ENCODE measurements at places on chromosomes 1 and 21.

- DNase-seq: no peak
Observed at GRCh38 chr1:212118167-212118871, 82.8 kb downstream of the DTL start.

GRCh38 chr21:17576080-17576835 is 36.4 kb downstream of the BTG3 start:
- peak; percentile 92 for DNase-seq

GRCh38 chr1:63466181-63466580 is 56.8 kb downstream of the ITGB3BP start:
- DNase-seq: no peak

- DNase-seq: peak; percentile 70
Observed at GRCh38 chr1:56375326-56375804, 204.0 kb downstream of the PLPP3 start.

DNA sequence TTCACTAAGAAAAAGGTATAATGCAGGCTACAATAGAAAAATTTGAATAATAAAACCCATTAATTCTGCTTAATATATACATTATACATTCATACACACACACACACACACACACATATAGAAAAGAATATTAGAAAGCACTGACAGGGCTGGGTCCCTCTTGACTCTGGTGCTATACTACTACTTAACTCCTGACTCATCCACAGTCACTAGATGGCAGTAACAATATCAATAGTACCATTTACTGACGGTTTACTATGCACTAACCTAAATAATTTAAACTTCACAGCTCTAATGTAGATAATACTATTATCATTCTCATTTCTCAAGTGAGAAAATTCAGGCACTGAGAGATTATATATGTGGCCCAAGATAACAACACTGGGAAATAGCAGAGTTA is 87.5 kb downstream of the COP1 start:
- DNase-seq: no peak

DNA sequence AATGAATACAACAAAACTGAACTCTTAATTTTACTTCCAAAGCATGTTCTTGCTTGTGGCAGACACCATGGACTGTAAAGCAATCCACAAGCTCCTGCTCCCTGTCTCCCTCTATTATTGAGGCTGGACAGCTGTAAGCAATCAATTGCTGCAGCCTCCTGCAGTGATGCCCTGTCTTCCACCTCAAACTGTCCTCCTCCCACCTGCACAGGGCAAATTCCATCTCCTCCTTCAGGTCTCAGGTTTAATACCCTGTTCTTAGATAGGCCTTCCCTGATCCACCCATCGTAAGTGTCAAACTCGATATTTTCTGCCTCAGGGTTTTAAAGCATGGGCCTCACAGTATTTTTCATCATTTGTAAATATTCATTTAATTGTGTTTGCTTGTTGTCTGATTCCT is 81.8 kb downstream of the LYST start:
- DNase-seq: no peak

- DNase-seq: no peak
Observed at GRCh38 chr1:2224170-2224584, 3.9 kb upstream of the SKI start.

DNA sequence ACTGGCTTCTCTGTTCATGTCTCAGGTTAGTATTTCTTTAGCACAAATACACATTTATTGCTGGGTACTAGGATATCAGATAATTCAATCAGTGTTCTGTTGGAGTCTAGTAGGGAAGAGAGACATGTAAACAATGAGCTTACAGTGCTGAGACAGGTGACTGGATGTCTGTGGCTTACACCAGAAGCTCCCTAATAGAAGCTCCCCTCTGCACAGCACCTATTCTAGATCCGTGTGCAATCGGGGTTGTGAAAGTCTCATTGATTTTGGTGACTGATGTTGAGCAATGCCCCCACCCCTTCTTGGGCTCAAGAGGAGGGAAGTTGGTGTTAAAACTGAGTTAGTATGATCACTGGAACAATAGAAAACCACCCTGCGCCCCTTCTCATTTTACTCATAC is 279.2 kb downstream of the RPS6KC1 start:
- no peak for DNase-seq

- DNase-seq: no peak
Observed at GRCh38 chr21:34992180-34992579, 56.9 kb downstream of the RUNX1 start.

GRCh38 chr1:94636624-94637023 is 95.1 kb upstream of the F3 start:
- DNase-seq: no peak

DNA sequence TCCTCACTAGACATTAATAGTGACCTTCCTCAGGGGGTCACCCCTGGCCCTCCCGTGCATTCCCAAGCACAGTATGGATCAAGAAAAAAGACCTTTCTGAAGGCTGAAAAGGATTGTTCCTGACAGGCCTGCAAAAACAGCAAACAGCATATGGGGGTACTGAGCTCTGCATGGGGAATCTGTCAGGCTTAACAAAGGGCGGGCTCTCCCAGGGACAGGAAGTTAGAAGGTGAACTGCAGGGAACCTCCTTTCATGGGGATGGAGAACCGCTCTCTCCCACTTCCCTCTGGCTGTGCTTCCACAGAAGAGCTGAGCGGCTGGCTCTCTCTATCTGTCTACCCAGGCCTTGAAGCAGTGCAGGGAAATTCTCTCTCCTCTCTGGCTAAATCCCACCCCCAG is 91.7 kb downstream of the DTL start:
- DNase-seq: no peak

DNA sequence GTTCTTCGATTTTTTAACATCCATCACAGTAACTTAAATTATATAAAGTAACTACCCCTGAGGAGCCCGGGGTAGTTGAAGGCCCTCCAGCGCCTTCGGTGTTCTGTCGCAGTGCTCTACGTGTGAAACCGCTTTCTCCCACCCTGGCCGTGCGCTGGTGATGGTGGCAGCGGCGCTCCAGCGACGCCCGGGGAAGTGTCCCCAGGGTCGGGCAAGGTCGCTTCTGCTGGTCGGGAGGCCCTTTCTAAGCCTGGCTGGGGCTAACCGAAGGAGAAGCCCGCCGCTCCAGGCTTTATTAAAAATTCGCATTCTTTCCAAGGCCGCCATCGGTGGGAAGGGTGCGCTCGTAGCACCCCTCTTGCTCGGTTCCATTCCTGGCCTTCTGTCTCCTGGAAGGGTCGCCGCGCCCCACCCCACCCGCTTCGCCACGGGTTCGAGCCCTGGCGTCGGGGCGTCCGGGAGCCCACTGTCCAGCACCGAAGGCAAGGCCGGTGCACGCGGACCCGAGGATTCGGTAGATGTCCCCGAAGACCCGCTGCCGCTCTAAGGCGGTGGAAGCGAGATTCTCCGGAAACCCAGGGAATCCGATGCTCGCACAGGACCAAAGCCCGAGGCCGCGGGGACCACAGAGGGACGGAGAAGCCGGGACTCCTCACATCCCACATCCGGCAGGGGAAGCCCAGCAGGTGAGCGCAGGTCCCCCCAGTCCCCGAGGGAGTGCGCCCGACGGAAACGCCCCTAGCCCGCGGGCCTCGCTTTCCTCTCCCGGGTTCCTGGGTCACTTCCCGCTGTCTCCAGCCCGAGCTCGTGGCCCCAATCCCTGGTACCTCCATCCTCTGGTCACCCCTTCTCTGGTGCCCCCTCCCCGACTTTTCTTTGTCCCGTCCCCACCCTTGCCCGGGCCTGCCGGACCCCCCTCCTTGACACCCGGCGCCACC is 685 bp upstream of the RIPPLY3 start:
- DNase-seq: no peak

- no peak for DNase-seq
Observed at GRCh38 chr1:52237430-52237829, 95.5 kb downstream of the ZFYVE9 start.

GRCh38 chr1:17437580-17438317 is 1.7 kb downstream of the RCC2 start:
- DNase-seq: no peak

GRCh38 chr21:25639551-25640201 is 618 bp downstream of the JAM2 start:
- peak; percentile 14 for DNase-seq

- no peak for DNase-seq
Observed at GRCh38 chr1:229786974-229787610, 161.0 kb downstream of the URB2 start.

DNA sequence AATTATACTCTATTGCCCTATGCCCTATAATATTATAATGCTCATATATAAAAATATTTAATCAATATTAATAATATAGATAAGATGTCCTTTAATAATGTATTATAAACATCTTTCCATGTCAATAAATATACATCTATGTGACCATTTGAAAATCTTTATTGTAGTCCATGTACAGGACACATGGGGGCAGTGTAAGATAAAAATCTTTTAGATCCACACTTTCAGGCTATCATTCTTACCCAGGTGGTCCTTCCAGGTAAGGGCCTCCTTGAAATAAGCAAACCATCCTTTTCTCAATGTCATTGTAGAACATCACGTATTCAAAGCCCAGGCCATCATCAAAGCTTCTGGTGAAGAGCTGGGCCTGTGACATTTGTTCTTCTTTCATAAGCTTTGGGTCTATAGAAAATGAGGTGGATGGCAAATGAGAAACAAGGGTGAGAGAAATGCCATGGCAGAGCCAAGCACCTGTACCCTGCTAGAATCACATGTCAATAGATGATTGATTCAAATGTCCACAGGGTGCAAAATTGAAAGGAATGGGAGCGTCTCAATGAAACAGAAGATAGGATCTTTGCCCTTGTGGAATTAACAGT is 20.2 kb downstream of the THEM4 start:
- no peak for DNase-seq

DNA sequence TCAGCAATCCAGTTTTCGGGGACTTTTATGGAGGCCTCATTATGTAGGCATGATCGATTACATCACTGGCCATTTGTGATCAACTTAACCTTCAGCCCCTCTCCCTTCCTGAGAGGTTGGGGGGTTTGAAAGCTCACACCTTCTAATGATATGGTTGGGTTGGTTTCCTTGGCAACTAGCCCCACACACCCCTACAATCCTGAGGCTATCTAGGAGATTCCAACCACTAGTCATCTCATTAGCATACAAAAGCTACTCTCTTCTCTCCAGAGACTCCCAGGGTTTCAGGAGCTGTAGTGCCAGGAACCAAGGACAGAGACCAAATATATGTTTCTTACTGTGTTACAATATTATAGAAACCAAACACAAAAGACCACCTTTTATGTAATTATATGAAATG is 35.2 kb upstream of the ZNF326 start:
- no peak for DNase-seq

DNA sequence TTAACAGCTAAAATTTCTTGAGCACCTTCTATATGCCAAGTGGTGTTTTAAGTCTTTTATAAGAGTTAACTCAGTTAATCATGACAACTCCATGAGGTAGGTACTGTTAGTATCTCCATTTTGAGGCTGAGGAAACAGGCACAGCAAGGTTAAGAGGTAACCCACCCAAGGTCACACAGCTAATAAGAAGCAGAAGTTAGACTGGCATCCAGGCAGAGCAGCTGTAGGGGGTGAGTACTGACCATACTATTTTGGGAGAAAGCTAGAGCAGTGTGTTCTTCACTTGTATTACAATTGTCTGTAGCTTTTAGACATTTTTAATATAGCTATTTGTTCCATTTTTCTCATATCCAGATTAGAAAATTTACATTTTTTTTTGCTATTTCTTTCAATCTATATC is 4.8 kb downstream of the ATP6V1G3 start:
- no peak for DNase-seq

GRCh38 chr21:35163411-35163810 is 114.3 kb upstream of the RUNX1 start:
- DNase-seq: no peak

DNA sequence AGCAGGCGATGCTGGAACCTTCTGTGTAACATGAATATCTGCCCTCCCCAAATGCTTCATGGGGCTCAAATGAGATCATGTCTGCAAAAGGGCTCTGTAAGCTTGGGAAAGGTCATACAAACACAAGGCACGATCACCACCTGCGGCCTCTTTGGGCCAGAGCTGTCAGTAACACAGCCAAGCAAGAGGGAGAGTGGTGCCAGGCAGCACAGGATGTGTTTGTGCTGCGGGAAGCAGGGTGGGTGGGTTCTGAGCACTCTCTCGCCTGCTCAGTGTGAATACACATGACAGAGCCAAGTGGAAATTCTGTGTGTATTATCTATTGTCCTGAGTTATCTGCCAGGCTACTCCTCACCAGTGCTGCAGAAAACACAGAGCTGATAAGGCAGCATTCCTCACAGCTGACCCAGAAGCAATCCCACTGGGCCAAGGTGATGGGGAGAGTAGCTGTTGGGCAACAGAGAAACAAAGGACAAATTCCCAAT is 101.2 kb downstream of the LAMC2 start:
- DNase-seq: no peak

- DNase-seq: no peak
Observed at GRCh38 chr21:44010429-44010828, 1.7 kb upstream of the TRAPPC10 start.

DNA sequence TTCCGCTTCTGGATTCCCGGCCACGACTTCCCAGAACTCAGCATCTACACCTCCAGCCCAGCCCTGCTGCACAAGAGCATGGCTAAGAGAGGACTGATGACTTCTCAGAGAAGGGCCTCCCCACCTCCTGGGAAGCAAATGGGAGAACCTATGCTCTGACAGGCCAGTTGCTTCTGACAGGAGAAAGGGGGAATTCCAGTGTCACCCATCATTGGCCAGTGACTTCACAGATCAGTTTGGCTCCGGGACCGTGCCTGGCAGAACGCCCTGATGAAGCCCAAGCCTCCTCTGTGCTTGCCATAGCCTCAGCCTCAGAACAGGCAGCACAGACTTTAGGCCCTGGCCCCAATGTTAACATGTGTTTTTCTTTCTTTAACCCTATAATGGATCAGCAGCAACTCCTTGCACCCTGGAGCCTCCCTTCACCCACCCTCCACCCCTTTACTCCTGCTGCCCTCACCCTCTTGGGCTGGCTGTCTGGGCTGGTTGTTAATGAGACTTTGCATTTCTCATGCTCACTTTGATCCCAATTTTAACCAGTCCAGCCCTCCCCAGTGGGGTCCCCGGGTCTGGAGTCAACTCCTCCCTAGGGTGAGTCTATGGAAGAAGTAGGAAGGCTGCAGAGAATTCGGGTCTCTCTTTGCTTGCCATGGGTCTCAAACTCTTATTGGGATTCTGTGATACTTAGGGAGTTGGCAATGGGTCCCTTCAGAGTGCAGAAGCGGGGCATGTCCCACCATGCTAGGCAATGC is 42.7 kb upstream of the SLC30A1 start:
- no peak for DNase-seq

- no peak for DNase-seq
Observed at GRCh38 chr1:64000021-64000420, 203.4 kb upstream of the UBE2U start.

DNA sequence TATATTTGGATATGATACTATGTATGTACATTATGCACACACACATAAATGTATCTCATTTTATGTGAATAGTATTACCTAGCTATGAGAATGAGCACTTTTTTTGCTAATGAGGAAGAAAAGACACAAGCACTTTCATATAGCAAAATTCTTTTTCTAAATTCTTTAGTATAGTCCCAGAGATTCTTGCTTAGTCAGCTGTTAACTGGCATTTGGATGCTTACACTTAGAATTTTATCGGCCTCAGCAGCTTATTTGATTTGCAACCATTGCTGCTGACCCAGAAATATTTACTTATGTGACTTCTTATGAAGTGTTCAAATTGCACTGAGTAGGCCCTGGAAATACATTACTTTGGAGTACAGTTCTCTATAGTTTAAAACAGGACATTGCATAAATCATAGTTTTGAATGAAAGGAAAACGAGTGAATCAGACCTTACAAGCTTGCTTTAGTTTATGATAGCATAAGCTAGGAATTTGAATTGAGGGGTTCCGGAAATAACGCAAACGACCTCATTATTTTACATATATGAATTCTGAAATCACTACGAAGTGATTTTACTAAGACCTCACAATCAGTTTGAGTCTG is 653.9 kb upstream of the NEGR1 start:
- no peak for DNase-seq
